ENCODE measurements at places on chromosomes 12 and 14. TPM values are rescaled to one million over a fixed set of nuclear protein-coding genes. Genes with fewer than 3 reads are reported as not detected.
A peak's percentile ranks its signal among the peaks of the same experiment; 100 is the strongest.

Gene KCNMB4
- polyA plus RNA-seq = 4.2 TPM

Gene WBP11
- 21.6 TPM for polyA plus RNA-seq

Gene PCED1B
- polyA plus RNA-seq = 3.0 TPM

Gene LYZ
- 448 TPM for polyA plus RNA-seq

DNA sequence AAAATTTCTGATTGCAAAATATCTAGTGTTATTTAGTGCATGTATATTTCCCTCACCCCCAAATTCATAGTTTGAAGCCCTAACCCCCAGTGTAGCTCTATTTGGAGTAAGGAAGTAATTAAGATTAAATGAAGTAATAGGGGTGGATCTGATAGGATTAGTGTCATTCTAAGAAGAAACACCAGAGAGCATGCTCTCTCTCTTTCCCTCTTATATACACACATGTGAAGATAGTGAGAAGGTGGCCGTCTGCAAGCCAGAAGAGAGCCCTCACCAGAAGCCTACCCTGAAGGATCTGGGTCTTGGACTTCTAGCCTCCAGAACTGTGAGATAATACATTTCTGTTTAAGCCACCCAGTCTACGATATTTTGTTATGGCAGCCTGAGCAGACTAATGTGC is 120.3 kb downstream of the TMEM30B start:
- no peak overlapping the region for H3K4me3 ChIP-seq
- H3K27ac ChIP-seq = no peak overlapping the region
- no peak for DNase-seq
- H3K36me3 ChIP-seq = no peaks in the 10 kb centered on the region
- no peaks in the 10 kb centered on the region for H3K27me3 ChIP-seq
- H3K4me1 ChIP-seq = no peaks in the 10 kb centered on the region

DNA sequence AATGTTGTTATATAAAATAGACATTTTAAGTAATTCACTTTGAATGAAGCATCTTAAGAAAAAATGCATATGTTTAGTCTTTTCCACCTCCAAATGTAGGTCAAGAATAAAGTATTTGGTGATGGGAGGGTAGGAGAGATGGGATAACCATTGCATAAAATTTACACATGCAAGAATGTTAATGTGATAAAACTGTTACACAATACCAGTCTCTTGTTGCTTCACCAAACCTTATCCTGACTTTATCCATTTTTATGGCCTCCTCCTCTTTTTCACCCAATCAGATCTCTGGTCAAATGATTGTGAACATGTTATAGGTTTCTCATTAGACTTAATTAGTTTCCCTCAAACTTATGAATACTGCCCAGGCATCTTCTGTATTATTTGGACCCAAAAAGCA is 994.5 kb upstream of the FLRT2 start:
- no peak overlapping the region for H3K27ac ChIP-seq
- no peaks in the 10 kb centered on the region for H3K36me3 ChIP-seq
- H3K27me3 ChIP-seq = no peaks in the 10 kb centered on the region
- H3K4me1 ChIP-seq = no peaks in the 10 kb centered on the region
- no peak for DNase-seq

GRCh38 chr12:15679151-15679550 is 110.0 kb downstream of the EPS8 start:
- H3K4me1 ChIP-seq = no peaks in the 10 kb centered on the region
- H3K27ac ChIP-seq = no peak overlapping the region
- H3K36me3 ChIP-seq = no peaks in the 10 kb centered on the region
- H3K27me3 ChIP-seq = no peaks in the 10 kb centered on the region

- no peak overlapping the region for H3K27ac ChIP-seq
- DNase-seq = no peak
- no peaks in the 10 kb centered on the region for H3K27me3 ChIP-seq
- H3K4me1 ChIP-seq = no peaks in the 10 kb centered on the region
Observed at GRCh38 chr12:126248871-126249403, 1183.7 kb downstream of the AACS start.

- no peak overlapping the region for H3K4me3 ChIP-seq
- no peaks in the 10 kb centered on the region for H3K36me3 ChIP-seq
- H3K27me3 ChIP-seq = no peaks in the 10 kb centered on the region
- H3K27ac ChIP-seq = no peak overlapping the region
Observed at GRCh38 chr14:97177635-97178034, 380.5 kb downstream of the VRK1 start.

DNA sequence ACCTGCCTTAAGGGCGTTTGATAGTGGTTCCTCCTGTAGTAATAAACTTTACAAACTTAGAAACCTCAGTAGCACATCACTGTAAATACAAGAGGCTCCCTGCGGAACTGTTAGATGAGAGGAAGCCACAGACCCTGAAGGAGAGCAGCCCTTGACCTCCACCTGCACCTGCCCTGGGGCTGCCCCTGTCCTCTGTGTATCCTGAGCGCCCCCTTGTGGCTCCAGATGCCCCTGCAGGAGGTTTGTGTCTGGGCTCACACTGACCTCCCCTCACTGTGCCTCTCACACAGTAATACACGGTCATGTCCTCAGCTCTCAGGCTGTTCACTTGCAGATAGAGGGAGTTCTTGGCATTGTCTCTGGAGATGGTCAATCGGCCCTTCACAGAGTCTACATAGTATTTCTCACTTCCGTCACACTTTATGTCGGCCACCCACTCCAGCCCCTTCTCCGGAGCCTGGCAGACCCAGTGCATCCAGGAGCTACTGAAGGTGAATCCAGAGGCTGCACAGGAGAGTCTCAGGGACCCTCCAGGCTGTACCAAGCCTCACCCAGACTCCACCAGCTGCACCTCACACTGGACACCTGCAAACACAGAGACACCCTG is 1059.8 kb downstream of the TMEM121 start:
- no peaks in the 10 kb centered on the region for H3K4me1 ChIP-seq
- no peak overlapping the region for H3K4me3 ChIP-seq
- H3K27ac ChIP-seq = no peak overlapping the region
- DNase-seq = no peak
- no peaks in the 10 kb centered on the region for H3K36me3 ChIP-seq
- no peaks in the 10 kb centered on the region for H3K27me3 ChIP-seq

DNA sequence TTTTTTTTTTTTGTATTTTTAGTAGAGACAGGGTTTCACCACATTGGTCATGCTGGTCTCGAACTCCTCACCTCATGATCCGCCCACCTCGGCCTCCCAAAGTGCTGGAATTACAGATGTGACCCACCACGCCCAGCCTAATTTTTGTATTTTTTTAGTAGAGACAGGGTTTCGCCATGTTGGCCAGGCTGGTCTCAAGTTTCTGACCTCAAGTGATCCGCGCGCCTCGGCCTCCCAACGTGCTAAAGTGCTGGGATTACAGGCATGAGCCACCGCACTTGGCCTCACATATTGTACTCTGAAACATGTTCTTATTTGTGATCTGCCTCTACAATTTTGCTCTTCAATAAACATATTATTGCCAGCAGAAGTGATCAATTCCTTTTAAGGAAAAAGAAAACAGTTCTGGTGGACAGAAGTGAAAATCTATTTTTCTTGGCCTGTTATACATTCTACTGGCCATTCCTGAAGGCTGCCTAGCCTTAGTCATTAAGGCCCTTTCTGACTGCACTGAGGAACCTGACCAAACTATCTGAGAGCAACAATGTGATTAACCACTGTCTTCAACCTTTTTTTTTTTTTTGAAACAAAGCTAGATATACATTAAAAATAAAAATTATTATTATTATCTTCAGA is 36.1 kb downstream of the SNX6 start:
- no peak overlapping the region for H3K27ac ChIP-seq
- no peaks in the 10 kb centered on the region for H3K27me3 ChIP-seq
- no peaks in the 10 kb centered on the region for H3K4me1 ChIP-seq
- DNase-seq = no peak

DNA sequence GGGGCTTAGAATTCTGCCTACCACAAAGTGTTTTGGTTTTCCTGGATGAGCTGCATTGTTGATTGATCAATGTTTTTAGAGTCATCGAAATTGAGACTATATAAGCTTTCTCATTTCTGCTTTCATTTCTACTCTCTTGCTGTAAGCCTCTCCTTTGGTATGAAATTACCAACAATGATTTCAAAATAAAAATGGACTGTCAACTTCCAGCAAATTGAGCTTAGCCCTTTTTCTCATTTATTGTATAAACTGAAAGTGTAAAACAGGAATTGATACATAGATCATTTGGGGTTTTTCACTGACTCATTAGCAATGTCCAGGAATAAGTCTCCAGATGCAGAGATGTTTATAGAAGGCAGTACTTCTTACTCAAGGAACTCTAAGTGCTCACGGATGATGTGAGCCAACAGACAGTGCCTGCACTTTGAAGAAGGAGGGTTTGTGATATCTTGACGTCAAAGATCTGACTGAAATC is 20.0 kb upstream of the PCNX1 start:
- no peaks in the 10 kb centered on the region for H3K27me3 ChIP-seq
- H3K27ac ChIP-seq = peak overlapping the region; percentile 26
- H3K4me1 ChIP-seq = peaks cover 7% of the 10 kb centered on the region
- no peaks in the 10 kb centered on the region for H3K36me3 ChIP-seq
- H3K4me3 ChIP-seq = no peak overlapping the region

DNA sequence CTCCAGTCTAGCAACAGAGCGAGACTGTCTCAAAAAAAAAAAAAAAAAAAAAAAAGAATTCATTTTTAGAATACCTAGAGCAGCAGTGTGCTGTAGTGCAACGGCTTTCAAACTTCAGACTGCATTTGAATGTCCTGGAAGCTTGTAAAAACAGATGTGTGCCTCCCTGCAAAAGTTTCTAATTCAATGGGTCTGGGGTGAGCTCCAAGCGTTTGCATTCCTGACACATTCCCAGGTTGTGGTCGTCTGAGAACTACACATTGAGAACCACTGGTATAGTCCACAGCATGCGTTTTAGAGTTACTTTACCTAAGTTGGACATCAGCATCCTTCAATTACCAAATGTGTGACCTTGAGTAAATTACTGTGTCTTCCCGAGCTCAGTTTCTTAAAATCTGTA is 816.8 kb downstream of the NRXN3 start:
- H3K27ac ChIP-seq = no peak overlapping the region
- no peaks in the 10 kb centered on the region for H3K36me3 ChIP-seq
- H3K4me1 ChIP-seq = no peaks in the 10 kb centered on the region
- no peaks in the 10 kb centered on the region for H3K27me3 ChIP-seq

DNA sequence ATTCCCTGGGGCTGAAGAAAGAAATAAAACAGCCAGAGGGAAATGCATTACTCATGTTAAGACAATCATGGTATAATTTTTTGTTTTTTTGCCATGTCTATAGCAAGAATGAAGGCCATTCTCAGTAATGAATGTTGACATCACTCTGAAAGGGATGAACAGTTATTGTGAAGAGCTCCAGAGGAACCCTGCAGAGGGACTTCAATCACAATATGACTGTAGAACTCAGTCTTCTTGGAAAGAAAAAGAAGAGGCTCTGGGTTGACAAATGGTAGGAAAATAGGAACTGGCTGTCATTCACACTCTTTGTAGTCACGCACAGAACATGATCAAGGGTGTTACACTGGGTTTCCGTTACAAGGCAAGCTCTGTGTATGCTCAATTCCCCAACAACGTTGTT is 73.8 kb upstream of the DACT1 start:
- H3K27me3 ChIP-seq = no peaks in the 10 kb centered on the region
- H3K4me3 ChIP-seq = no peak overlapping the region
- no peak for DNase-seq
- H3K27ac ChIP-seq = no peak overlapping the region

GRCh38 chr12:64840119-64840518 is 15.7 kb downstream of the TBC1D30 start:
- no peak overlapping the region for H3K27ac ChIP-seq
- no peak for DNase-seq
- H3K36me3 ChIP-seq = no peaks in the 10 kb centered on the region
- H3K27me3 ChIP-seq = no peaks in the 10 kb centered on the region
- H3K4me3 ChIP-seq = no peak overlapping the region
- H3K4me1 ChIP-seq = no peaks in the 10 kb centered on the region

DNA sequence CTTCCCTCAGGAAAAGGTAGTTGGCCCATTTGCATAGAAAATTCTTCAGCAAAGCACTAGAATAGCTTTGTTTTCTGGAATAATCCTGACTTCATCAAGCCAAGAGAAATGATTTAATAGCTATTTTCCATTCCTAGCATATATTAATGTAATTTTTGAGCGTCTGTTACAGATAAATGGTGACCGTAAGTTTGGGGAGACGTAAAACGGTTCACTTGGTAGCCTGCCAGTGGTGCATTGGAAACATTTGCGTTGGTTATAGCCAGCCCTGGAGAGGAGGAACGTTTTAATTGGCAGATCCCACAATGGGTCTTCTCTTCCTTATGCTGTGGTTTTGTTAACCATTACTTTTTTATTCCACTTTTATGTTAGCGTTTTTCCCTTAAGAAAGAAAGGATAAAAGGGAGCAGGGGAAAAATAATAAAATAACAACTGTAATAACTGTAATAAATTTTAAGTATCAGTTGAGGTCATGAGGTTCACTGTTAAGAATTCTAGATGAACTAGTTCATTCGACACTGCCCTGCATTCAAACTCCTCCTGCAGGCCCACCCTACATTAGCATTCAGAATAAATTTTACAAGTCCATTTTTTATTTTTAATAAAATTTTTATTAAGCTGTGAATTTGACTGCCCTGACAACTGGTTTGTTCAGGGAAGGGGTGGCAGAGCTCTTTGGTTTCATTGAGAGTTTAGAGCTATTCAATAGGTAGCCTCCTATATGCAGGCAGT is 300.7 kb downstream of the ERC1 start:
- H3K36me3 ChIP-seq = peaks cover 12% of the 10 kb centered on the region
- DNase-seq = peak; percentile 52
- H3K4me3 ChIP-seq = no peak overlapping the region

DNA sequence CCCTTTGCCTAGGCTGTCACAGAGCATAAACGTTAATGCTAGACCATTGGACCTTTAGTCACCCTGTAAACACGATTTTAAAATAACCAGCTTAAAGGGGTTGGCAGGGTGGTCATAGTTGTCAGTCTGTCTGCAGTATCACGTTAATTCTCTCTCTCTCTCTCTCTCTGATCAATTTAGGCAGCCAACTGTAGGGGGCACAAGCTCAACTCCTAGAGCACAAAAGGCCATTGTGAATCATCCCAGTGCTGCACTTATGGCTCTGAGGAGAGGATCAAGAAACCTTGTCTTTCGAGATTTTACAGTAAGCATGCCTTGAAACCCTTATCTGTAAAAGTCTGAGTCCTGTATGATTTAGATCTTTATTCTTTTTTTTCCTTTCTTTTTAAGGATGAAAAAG is 97.1 kb downstream of the SCAF11 start:
- no peak overlapping the region for H3K27ac ChIP-seq
- no peaks in the 10 kb centered on the region for H3K27me3 ChIP-seq
- no peaks in the 10 kb centered on the region for H3K4me1 ChIP-seq

GRCh38 chr14:82766123-82766522 is 1232.5 kb upstream of the SEL1L start:
- H3K27ac ChIP-seq = no peak overlapping the region
- no peak overlapping the region for H3K4me3 ChIP-seq
- no peak for DNase-seq
- no peaks in the 10 kb centered on the region for H3K4me1 ChIP-seq

- no peak overlapping the region for H3K27ac ChIP-seq
- peaks cover 21% of the 10 kb centered on the region for H3K36me3 ChIP-seq
- no peaks in the 10 kb centered on the region for H3K27me3 ChIP-seq
- DNase-seq = no peak
Observed at GRCh38 chr12:113318900-113319628, 15.8 kb downstream of the SLC8B1 start.

Measured in lung (tissue), 17 donors.